Stimulated activated CD4-positive, alpha-beta T cell treated with anti-CD3 and anti-CD28 coated beads, Interleukin-1b, Interleukin-23, amount 100 ng/mL, for 4 hours (primary cell): ENCODE measurements at places on chromosomes 12 and 14.

DNA sequence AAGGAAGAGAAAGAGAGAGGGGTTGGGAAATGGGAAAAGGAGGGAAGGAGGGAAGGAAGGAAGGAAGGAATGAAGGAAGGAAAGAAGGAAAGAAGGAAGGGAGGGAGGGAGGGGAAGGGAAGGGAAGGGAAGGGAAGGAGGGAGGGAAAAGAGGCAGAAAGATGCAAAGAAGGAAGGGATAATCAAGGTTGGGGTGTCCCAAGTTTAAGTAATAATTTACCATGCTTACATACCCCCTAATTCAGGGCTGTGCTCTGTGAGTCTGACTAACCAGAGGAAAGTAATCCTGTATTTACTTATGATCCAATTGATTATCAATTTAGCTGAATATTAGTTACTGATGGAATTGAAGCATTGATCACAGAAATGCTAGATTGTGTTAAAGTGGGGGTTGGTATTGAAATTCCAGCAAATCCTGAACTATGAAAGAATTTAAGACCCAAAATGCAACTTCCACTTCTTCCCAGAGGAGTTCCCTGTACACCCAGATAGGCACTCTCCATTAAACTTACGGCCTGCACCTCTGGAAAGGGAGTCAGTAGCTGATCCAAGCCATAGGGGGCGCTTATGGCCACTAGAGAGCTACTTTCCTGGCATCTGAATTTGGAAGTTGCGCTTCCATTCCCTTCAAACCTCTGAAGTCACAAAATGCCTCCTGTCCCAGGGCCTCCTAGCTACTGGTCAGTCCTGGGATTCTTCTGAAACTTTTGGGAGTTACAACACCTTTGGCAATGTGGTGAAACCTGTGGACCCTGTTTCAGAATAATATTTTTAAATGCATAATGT, 162.7 kb upstream of the PWP1 start:
- DNase-seq = no peak

DNA sequence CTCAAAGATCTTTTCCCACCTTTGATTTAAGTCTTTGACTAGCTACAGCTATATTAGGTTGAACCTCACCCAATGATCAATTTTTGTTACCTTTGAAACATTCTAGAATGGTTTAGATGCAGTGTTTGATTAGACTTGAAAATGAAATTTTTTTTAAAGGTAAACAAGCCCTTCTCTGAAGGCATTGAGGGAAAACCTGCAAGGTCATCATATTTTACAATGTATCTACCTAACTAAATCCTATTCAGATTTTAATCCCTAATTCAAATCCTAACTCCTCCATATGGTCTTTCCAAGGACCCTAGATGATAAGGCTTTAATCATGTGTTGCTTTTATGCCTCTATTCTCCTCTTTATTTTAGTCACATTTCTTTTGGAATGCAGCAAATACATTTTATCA, 95.4 kb downstream of the ALG10B start:
- DNase-seq = no peak

- no peak for DNase-seq
These were observed 97.2 kb upstream of the BBS10 start for GRCh38 chr12:76445462-76445861.

- DNase-seq = no peak
These were observed 4.7 kb downstream of the ANGEL1 start for GRCh38 chr14:76808011-76808410.

GRCh38 chr12:88306471-88307069, 164.5 kb downstream of the TMTC3 start:
- DNase-seq = no peak

- no peak for DNase-seq
These were observed 7.3 kb downstream of the IL31 start for GRCh38 chr12:122166422-122167349.

DNA sequence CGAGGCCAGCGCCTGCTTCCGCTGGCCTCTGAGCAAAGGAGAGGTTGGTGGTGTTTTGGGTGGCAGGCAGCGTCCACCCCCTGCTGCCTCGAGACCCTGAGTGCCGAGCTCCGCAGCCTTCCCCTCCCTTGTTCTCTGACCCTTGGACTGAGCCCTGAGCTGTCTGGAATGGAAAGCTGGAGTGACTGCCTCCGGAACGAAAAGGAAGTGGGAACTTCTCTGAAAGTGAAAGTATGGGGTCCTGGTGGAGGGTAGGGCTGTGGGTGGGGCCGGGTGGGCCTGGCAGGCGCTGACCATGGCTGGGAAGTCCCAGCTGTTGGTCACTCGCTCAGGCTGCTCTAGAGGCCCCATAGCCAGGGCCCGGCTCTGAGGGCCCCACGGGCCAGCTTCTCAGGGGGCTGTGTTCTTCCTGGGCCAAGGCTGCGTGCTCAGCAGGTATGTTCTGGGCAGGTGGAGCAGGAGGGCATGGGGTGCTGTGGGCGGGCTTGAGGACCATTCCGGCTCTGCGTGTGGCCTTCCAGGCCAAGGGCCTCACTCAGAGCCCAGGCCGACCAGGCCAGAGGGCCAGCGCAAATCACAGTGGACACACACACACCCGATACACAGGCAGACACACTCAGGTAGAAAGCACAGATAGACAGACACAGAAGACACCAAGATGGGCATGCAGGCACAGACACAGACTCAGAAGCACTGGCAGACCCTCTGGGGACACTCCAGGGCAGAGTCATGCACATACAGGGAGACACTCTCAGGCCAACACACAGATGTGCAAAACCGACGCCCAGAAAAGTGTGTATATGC, at the start of gene EXOC3L4:
Gene EXOC3L4 (plus strand): TSS at position 320 of the 804 bp plus-strand sequence. CDS start 5,495 bp downstream, outside the sequence.
- no peak for DNase-seq

GRCh38 chr14:47619392-47619791, 56.0 kb downstream of the MDGA2 start:
- no peak for DNase-seq

DNA sequence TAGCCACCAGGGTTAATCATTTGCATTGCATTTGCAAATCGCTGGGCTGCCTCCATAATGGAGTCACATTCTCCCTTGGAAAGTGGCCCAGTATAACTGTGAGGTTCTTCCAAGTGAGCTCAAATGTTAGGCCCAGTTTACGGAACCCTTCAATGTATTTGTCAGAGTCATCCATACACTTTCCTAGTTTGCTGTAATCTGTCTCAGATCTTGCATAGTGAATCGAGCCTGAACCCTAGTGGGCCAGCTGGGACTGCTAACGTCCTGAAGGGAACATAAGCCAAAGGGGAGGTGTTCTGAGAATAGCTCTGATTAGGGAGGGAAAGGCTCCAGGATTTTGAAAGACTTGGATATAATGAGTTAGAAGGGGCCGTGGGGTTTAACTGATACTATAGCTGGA, 406.3 kb downstream of the SLC6A15 start:
- DNase-seq = no peak

GRCh38 chr12:25376985-25377384, 126.3 kb upstream of the KRAS start:
- no peak for DNase-seq

- DNase-seq = no peak
These were observed 135.1 kb upstream of the PDZRN4 start for GRCh38 chr12:41053046-41053445.

DNA sequence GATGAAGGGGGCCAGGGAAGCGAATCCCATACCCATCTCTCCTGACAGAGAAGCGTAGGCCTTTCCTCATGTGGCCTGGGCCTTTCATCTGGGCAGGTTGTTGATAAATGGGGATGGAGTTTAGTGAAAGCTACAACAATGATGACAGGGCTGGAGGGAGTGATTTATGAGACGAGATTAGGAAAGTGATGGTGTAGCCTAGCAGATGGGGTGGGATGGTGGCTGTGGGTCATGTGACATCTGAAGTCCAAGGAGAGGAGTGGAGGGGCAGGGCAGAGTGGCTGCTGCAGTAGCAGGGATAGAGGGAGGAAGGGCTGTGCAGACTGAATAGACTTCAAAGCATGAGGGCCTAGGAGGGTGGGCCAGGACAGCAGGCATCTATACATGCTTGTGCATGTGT, 85.5 kb downstream of the ADCK1 start:
- DNase-seq = no peak

DNA sequence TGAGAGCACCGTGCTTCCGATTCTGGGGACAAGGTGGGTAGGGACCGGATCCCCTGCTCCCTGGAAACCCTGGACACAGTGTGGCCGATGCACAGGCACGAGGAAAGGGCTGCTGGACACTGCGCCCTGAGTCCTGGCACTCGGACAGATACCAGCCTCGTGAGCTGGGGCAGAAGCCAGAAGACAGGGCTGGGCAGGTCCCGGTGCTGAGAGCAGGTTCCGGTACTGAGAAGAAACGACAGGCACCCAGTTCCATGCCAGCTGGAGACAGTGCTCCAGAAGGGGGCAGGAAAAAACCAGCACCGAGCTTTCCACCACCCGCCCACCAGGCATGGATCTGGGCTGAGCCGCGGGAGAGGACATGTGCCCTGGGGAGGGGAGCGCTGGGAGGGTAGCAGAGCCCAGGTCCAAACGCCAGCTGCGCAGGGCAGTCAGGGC, 6.5 kb downstream of the XRCC3 start:
- DNase-seq = no peak

DNA sequence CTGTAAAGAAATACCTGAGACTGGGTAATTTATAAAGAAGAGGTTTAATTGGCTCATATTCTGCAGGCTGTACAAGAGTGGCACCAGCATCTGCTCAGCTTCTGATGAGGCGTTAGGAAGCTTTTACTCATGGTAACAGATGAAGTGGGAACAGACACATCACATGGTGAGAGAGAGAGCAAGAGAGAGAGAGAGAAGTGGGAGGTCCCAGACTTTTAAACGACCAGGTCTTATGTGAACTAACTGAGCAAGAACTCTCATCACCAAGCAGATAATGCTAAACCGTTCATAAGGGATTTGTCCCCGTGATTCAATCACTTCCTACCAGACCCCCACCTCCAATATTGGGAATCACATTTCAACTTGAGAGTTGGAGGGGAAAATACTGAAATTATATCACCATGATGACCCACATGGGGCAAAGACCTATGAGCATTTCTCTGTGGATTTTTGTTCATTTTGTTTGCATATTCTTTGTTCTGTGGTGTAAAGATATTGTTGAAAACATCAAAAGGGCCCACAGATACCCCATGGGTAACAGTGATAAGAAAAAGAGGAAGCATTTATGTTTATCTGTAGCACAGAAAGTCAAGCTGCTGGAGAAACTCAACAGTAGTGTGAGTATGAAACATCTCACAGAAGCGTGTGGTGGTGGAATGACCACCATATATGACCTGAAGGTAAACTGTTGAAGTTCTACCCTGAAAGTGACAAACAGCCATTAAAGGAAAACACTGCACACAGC, 135.2 kb upstream of the PDE3A start:
- no peak for DNase-seq

- no peak for DNase-seq
These were observed 165.3 kb downstream of the ALX1 start for GRCh38 chr12:85445060-85445938.

- DNase-seq = no peak
These were observed 25.1 kb downstream of the CDK17 start for GRCh38 chr12:96375170-96375569.

- DNase-seq = no peak
These were observed 32.7 kb downstream of the MYF5 start for GRCh38 chr12:80749456-80749855.

- DNase-seq = no peak
These were observed 55.8 kb downstream of the NUMB start for GRCh38 chr14:73402579-73402978.

DNA sequence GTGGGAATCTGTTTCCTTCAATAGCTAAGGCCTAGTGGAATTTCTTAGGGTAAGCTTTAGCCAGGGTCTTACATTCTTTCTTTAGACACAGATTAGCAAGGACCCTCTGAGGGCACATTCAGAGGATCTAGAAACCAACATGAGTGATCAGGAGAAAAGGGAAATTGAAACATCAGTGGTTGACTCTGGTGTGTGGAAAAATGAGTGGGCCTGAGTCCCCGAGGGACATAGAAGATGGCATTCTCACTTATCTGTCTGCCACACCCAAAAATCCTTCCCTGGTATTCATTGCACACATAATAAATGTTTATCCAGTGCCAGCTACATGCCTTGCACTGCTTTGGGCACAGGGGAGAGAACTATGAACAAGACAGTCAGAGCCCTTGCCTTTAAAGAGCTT, 82.9 kb downstream of the SSPN start:
- DNase-seq = no peak

DNA sequence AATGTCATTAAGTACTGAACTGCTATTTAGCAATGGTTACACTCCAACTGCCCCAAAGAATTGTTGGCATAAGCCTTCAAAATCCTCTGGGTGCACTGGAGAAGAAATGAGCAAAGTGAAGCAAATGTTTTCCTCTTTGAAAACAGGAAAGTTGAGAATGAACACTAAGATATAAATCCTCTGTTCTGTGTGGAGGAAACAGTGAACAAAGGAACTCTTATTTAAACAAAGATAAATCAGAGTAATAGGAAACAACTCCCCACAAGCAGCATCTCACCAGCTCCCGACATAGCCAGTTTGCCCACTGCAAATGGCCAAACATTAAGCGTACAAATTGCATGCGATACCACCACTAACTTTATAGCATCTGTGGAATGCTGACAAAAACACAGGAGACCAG, 54.0 kb downstream of the BCAT1 start:
- no peak for DNase-seq

DNA sequence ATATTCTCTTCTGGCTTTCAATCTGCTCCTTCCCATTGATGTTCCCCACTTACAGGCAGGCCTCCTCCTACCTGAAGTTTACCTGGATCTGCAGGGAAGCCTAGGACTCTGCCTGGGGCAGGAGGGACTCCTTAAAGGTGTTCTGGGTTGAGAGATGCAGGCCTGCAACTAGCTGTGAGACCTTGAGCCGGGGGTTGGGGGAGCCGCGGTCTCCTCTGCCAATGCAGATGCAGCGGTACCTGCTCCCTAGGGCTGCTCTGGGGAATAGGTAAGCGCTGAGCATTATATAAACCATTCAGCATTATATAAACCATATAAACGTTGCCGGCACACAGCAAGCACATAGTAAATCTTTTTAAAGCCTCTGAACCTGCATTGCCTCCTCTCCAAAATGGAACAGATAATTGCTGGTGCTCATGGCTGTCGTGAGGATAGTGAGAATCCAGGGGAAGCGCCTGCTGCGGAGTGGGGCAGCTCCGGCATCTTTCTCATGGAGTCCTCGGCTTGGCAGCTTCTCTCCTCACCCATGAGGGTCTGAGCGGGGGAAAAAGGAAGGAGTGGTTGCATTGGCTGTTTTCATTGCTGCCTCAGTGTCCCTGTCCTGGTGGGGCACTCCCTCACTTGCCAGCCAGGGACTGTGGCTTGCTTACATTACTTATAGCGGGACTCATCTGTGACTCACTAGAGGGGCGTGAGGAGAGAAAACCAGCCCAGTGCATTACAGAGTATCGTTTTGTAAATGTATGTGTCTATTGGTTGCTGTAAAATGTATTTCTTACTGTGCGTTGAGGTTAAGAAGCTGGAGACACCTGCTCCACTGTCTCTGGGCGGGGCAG, 12.5 kb upstream of the KRT80 start:
- no peak for DNase-seq

DNA sequence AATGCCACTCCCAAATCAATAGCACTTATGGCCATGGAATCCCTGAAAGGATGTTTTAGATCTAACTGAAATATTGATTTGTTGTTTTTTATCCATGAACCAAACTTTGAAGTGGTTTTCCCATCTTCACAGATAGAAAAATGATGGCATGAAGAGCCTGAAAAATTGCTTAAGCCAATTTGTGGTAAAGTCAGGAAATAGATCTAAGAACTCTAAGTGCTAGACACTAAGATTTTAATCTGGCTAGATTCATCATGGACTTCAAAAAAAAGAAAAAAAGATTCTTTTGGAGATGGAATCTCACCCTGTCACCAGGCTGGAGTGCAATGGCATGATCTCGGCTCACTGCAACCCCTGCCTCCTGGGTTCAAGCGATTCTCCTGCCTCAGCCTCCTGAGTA, 45.0 kb upstream of the STRN3 start:
- DNase-seq = no peak
